Foreskin melanocyte (primary cell): ENCODE measurements at places on chromosomes 7 and 10.

- no peak for DNase-seq
These were observed 28.2 kb upstream of the ZCCHC24 start for GRCh38 chr10:79473496-79474095.

GRCh38 chr10:74585231-74586087 lies 240.9 kb upstream of the KAT6B start:
- DNase-seq, result no peak

DNA sequence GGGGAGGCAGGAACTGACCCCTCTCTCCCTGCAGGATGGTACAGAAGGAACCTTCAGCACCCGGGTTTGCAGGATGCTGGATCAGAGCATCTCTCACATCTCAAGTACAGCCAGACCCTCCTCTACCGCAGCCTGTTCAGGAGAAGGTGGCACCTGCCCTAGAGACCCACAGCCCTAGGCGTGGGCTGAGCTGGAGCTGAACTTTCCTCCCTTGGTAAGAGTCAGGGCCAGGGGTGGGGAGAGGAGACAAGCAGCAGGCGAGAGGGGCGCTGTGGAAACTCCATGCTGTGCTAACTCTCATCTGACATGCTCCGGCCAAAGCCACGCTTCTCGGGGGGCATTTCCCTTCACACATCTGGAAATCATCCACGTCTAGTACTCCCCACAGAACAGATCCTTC lies 154.4 kb downstream of the DIP2C start:
- no peak for DNase-seq

DNA sequence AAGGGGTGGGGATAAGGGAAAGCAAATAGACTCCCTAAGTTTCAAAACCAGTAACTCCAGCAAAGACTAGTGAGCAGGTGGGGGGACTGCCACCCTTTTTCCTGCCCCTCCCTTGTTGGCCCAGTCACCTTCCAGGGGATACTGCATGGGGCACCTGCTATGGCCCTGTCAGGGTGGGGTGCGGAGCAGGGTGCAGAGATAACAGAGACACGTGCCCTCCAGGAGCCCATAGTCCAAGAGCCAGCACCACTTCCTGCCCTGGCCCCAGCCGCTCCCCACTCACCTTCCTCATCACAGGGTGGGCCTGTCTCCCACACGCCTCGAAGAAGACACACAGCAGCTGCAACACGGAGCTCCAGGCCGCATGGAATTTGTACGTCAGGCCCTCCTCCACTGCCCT lies 20.6 kb downstream of the RRP12 start:
- no peak for DNase-seq

DNA sequence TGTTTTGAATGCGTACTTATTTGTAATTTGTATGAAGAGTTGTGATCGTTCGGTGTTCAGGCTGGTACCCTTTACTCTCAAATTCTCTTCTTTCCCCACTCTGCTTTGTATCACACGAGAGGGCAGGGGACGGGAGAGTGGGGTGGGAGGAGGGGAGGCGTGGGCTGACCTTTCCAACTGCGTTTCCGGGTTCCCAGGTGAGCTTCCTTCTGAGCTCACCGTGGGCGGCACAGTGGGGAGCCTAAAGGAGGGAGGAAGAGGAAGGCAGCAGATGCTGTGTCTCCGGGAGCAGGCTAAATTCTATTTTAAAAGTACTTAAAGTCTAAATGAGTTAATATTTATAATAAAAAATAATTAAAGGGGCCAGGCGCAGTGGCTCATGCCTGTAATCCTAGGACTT lies 7.4 kb upstream of the XRCC2 start:
- no peak for DNase-seq

DNA sequence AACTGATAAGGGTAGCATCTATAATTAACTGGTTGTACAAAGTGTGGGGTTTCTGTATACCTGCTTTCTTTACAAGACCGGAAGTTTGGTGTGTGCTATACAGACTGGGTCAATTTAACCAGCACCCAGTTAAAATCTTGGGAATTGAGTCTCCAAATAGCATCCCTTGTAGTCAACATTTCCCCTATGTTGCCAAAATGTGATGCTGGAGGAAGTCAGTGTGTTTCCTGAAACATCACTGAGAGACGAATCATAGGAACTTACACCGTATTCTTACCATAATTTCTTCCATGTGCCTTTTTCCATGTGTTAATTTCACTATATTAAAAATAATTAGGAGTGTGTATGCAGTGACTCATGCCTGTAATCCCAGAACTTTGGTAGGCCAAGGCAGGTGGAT lies 1.7 kb downstream of the AKR1C4 start:
- DNase-seq, result no peak

DNA sequence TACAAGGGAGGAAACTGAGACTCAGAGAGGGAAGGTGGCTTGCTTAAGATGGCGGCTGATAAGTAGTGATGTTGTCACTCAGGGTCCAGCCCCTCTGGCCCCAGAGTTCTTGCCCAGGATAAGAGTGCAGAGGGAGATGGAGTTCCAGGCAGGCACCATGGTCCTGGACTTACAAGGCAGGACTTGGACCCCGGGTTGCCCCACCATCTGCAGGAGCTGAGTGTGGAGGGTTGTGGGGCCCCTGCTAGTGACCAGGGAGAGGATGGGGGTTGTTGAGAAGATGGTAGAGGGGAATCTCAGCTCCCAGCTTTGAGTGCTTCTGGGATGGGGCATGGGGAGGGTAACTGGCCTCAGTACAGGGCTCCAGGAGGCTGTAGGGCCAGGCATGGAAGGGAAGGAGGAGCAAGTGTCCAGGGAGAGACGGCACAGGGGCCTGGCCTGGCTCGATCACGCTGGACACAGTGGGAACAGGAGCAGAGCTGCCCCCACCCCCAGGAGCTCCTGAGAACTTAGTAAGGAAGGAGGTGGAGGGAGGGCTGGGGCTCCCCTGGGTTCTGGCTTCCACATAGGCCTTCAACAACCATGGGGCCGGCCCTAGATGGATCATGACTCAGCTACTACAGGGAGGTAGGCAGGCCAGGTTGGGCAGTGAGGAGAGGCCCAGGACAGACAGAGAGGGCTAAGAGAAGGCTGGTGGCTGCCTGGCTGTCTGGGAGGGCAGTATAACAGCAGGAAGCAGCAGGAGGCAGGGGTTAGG lies 28.2 kb downstream of the PPIF start:
- no peak for DNase-seq

GRCh38 chr10:95421782-95422181 lies 131.0 kb upstream of the PDLIM1 start:
- no peak for DNase-seq

- DNase-seq, result no peak
These were observed 82.7 kb downstream of the AKR1D1 start for GRCh38 chr7:138158739-138159528.

DNA sequence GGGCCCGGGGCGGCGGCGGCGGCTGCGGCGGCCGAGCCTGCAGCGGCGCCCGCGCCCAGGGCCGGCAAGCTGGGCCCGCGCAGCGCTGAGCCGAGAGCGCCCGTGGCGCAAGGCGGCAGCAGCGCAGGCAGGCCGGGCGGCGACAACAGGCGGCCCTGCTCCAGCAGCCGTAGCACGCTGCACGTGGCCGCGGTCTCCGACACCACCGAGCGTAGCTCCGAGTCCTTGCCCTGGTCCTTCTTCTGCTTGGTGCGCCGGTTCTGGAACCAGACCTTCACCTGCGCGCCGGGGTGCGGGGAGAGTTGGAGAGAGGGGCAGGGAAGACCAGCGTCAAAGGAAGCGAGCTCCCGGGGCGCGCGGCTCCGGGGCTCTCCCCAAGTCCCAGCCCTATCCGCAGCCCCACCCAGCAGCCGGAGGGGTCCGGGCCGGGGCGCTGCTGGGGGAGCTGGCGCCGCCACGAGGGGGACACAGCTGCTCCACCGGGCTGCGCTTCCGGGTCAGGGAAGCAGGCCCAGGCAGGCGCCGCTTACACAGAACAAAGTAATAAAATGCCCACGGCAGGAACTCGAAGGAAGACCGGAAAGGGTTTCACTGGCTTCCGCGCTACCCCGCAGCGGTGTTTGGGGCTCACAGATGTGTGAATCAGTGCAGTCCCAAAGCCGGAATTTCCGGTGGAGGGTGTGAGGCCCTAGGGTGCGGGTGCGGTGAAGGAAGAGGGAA lies 3.6 kb downstream of the VAX1 start:
- DNase-seq, result no peak

DNA sequence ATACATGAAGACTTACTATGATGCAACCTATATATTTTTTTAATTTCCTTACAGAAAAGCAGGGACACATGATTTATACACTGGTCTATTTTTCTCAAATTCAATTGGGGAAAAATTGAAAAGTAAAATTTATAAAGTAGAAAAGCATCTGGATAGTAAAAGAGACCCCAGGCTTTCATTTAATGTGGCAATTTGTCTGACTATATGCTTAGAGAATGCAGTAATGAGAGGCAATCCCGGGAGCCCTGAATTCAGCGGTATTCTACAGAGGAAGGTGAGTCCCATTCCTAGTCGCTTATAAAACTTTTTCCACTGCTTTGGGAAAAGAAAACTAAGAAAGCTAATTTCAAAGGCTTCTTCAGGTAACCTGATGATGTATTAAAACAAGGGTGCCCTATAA lies 167.1 kb downstream of the SEMA3D start:
- DNase-seq, result no peak

- no peak for DNase-seq
These were observed 733.5 kb downstream of the ZWINT start for GRCh38 chr10:55627501-55628051.

DNA sequence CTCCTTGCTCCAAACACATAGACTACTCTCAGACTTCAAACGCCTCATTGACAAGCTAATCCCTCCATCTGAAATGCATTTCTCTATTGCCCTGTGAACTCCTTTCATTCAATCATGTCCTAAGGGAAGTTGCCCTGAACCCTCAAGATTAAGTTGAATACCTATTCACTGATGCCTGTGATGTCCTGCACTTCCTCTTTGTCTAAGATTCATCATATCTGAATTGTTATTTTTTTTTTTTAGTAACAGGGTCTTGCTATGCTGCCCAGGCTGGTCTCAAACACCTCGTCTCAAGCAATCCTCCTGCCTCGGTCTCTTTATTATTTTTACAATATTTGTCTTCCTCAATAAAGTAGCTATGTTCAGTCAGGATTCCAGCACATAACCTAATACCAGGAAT lies 3.2 kb downstream of the PSMA2 start:
- DNase-seq, result no peak

DNA sequence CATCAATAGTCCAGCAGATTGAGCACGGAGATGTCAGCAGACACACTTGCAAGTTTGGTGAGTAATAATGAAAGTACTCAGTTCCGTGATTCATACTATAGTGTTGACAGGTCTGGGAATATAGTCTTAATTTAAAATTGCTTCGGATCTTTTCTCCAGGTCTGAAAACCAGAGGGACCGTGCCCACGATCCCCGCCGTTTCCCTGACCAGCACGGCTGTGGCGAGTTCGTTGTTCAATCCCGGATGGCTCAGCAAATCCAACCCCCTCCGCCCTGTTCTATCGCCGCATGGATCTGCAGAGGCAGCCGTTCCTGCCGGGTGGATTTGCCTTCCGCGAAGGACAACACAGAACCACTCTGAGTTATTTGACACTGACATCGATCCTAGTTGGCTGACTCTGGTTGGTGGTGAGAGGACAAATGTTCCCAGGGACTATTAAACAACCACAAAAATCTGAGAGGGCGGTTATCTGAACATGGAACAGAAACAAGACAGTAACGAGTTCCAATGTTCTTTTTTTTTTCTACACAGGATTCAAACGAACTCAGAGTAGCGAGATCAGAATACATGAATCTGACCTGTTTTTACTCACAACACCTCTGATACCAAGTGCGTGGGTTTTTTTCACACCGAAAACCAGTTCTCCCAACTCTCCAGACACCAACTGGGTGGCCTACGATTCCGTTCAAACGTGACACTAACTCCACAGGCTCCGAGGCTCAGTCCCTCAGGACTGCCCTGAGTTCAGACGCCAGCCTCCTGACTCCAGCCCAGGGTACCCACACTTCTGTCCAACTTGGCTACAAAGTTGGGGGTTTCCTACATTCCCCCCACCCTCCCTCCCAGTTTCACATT lies 52.7 kb downstream of the RBM17 start:
- no peak for DNase-seq

DNA sequence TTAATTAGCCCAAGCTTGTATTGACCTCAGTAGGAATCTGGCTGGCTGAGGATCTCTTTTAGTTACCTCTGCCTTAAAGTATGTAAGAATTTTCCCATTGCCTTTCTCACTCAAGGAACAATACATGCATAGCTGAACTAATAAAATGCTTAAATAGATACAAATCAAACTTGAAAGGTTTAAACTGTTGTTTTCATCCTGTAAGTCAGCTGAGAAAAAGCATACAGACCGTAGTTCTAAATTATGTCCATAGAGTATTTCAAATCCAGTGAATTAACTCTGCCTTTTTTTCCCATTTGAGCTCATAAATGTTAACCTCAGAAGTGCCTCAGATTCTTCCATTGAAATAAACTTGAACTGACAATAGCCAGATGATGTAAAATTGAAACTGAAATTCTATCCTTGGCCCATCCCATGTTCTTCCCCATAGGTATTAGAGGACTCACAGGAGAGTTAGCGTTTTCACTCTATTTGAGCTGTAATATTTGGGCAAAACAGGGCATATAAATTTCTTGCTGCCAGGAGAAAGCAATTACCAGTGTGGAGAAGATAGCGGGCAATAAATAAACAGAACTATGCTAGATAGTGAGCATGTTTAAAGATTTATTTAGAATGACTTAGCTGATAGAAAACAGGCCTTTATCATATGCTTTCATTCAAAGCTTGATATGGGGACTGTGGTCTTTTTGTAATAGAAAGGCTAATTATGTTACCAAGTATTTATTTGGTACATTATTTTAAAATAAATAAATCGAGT lies 163.7 kb downstream of the WNT2 start:
- DNase-seq, result no peak

GRCh38 chr7:65441010-65441409 lies 67.4 kb downstream of the ZNF92 start:
- peak; percentile 11 for DNase-seq

GRCh38 chr10:86344281-86344680 lies 22.3 kb downstream of the GRID1 start:
- no peak for DNase-seq

DNA sequence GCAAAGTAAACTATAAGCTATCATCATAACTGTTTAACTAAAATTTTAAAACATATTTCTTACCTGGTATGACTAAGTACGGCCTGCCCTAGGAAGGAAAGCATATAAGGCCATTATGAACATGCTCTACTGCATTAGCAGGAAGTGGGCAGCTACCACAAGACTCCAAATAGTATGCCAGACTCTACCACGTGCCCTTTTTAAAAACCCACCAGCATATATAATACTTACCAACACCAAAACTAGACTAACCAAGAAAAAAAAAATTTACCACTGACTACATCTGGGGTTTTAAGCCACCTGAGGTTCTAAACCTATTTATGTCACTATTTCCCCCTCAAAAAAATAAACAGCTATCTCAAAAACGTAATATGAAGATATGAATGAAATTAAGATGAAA lies 30.1 kb downstream of the NUDCD3 start:
- peak; percentile 56 for DNase-seq

DNA sequence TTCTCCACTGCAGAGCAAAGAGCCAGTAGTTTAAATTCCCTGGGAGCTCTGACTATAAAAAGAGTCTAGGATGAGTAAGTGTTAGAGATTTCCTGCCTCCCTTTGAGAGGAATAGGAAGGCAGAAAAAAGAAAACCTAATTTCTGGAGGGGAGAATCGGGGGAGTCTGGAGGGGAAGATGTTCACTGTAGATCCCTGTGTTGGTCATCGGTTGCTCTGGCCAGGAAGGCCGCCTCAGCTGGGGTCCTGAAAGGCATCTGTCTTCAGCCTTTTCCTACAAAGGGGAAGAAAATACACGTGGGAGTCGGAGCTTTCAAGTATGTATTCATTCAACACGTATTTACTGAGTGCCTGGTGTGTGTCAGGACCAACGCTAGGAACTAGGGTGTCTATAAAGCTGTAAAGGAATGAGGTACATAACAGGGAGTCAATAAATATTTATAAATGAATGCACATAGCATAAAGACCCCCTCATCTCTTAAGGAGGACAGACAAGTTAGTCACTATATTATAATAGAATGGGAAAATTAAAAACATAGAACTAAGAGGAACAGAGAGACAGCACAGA lies 101.1 kb downstream of the ICA1 start:
- no peak for DNase-seq
